Naive thymus-derived CD4-positive, alpha-beta T cell (primary cell): ENCODE measurements at places on chromosomes 12 and 14. TPM values are rescaled to one million over a fixed set of nuclear protein-coding genes. Genes with fewer than 3 reads are reported as not detected.

- no peaks in the 10 kb centered on the region for H3K36me3 ChIP-seq
- H3K4me1 ChIP-seq, result no peaks in the 10 kb centered on the region
These were observed 26.0 kb downstream of the PPFIBP1 start for GRCh38 chr12:27549801-27550652.

DNA sequence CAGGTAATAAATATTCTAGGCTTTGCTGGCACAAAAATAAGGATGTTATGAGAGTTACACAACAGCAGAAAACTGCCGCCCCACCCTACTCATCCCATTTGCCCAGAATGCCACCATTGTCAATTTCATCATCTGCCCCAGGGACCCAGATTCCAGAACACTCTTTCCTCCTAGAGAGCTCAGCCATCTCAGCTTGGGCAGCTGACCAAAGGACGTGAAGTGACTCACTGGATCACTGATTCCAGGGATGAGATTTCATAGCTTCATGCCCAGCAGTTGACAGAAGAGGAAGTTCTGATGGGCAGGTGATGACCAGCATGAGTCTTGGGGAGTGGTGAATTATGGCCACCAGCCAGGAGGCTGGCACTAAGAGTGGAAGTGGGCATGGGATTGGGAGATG is 450.3 kb downstream of the RMST start:
- no peak overlapping the region for H3K27ac ChIP-seq
- no peaks in the 10 kb centered on the region for H3K4me1 ChIP-seq
- DNase-seq, result no peak
- no peaks in the 10 kb centered on the region for H3K27me3 ChIP-seq
- H3K4me3 ChIP-seq, result no peak overlapping the region
- no peaks in the 10 kb centered on the region for H3K36me3 ChIP-seq

DNA sequence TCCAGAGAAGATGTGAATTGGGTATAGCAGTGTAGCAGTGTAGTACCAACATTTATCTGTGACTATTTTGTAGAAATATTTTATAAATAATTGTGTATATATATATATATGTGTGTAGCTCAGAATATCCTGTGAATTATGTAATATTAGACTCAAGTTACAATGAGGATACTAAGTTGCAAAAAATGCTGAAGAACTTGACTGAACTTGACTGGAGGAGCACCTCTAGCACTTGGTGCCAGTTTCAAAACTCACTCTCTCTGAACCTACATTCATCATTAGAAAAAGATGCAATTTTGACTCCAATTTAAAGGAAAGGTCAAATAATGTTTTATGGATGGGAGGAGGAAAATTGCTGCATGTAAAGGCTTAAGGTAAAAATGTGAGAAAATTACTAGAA is 285.7 kb upstream of the LMO3 start:
- no peak for DNase-seq
- no peaks in the 10 kb centered on the region for H3K36me3 ChIP-seq
- H3K4me3 ChIP-seq, result no peak overlapping the region
- H3K4me1 ChIP-seq, result no peaks in the 10 kb centered on the region

Gene CHGA
- not detected for polyA plus RNA-seq

DNA sequence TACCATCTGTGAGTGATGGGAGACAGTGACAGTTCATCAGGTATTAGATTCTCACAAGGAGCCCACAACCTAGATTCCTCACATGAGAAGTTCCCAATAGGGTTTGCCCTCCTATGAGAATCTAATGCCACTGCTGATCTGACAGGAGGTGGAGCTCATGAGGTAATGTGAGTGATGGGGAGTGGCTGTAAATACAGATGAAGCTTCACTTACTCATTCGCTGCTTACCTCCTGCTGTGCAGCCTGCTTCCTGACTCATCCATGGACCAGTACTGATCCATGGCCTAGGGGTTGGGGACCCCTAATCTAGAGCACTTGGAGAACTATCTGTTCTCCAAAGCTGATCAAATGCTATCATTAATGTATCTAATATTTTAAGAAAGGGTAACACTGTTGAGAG is 17.7 kb downstream of the CLEC2D start:
- no peaks in the 10 kb centered on the region for H3K27me3 ChIP-seq
- no peak overlapping the region for H3K4me3 ChIP-seq
- H3K4me1 ChIP-seq, result peaks cover 26% of the 10 kb centered on the region
- no peak for DNase-seq
- H3K36me3 ChIP-seq, result peaks cover 78% of the 10 kb centered on the region

Gene DAO
- not detected for polyA plus RNA-seq

DNA sequence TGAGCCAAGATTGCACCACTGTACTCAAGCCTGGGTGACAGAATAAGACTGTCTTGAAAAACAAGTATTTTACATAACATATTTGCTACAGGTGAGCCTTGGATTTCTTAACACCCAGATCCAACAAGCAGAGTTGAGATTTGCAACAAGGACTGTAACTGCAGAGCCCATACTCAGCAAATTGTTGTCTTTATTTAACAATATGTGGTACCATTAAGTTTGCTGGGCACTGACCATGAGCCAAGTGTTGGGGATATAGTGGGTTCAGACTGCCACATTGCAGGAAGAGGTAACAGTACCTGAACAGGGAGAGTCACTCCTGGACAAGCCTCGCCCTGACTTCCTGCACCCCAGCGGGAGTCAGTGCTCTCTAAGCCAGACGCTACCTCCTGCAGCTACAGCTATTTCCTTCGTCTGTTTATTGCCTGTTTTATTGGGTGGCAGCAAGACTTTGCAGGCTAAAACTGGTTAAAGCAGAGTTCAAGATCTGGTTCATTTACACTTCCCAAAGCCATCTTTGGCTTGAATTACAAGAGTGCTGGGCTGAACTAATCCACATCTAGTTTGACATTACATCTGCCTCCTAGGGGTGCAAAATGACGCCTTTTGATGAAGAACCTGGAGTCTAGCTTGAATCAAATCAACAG is 12.5 kb downstream of the AHSA1 start:
- H3K27ac ChIP-seq, result no peak overlapping the region
- H3K4me1 ChIP-seq, result no peaks in the 10 kb centered on the region
- H3K4me3 ChIP-seq, result no peak overlapping the region
- DNase-seq, result no peak
- H3K36me3 ChIP-seq, result peaks cover 14% of the 10 kb centered on the region
- H3K27me3 ChIP-seq, result no peaks in the 10 kb centered on the region

GRCh38 chr12:1013618-1014489 is 22.8 kb downstream of the ERC1 start:
- H3K4me1 ChIP-seq, result no peaks in the 10 kb centered on the region
- no peaks in the 10 kb centered on the region for H3K36me3 ChIP-seq
- H3K27ac ChIP-seq, result no peak overlapping the region
- DNase-seq, result no peak
- no peak overlapping the region for H3K4me3 ChIP-seq

- DNase-seq, result peak; percentile 24
- no peak overlapping the region for H3K27ac ChIP-seq
- no peaks in the 10 kb centered on the region for H3K27me3 ChIP-seq
- peak overlapping the region; percentile 1 for H3K4me3 ChIP-seq
- no peaks in the 10 kb centered on the region for H3K4me1 ChIP-seq
- no peaks in the 10 kb centered on the region for H3K36me3 ChIP-seq
These were observed 108.5 kb upstream of the ESRRB start for GRCh38 chr14:76267322-76268046.

Gene SELPLG
- 530 TPM for polyA plus RNA-seq
